ENCODE measurements at places on chromosomes 7 and 10.

- no peak for DNase-seq
Observed at GRCh38 chr7:19872094-19872493, 98.7 kb upstream of the TMEM196 start.

DNA sequence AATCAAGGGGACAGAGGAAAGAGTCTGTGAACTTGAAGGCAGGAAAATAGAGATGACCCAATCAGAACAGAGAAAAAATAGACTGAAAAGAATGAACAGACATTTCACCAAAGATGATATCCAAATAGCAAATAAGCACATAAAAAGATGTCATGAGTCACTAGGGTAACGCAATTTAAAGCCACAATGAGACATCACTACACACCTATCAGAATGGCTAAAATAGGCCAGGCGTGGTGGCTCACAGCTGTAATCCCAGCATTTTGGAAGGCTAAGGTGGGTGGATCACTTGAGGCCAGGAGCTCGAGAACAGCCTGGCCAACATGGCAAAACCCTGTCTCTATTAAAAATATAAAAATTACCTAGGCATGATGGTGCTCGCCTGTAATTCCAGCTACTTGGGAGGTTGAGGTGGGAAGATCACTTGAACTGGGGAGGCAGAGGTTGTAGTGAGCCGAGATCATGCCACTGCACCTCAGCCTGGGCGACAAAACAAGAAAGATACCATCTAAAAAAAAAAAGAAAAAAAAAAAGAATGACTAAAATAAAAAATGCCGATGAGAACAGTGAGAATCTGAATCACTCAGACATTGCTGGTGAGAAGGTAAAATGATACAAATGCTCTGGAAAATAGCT lies 100.9 kb downstream of the LHPP start:
- no peak for DNase-seq

DNA sequence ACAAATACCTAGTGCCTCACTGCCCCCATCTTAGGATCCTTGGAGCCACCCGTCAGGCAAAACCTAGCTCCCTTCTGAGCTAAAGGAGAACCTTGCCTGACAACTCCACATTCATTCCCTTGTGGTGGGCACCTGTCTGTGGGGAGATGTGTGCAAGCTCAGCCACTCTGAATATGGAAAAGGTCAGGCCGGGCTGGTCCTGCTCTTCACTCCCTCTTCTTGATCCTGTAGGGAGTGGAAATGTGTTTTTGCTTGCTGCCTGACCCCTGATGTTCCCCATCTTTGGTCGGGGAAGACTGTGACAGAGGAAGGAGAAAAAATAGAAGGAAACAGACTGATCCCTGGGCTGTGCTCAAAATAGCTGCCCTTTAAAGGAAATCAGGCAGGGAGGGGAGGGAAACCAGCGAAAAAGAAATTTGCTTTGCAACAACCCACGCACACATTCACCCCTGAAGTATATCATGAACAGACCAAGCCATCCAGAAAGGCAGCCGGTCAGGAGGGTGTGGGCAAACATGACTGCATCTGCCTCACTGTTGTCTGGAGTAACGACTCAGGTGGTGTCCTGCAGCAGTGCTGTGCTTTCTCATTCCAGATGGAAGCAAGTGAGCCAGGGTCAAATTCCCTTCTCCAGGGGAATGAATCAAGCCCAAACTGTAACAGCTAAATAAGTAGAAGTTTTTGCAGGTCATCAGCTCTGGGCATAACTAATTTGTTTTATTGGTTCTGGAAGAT lies 74.0 kb downstream of the SCRN1 start:
- no peak for DNase-seq

DNA sequence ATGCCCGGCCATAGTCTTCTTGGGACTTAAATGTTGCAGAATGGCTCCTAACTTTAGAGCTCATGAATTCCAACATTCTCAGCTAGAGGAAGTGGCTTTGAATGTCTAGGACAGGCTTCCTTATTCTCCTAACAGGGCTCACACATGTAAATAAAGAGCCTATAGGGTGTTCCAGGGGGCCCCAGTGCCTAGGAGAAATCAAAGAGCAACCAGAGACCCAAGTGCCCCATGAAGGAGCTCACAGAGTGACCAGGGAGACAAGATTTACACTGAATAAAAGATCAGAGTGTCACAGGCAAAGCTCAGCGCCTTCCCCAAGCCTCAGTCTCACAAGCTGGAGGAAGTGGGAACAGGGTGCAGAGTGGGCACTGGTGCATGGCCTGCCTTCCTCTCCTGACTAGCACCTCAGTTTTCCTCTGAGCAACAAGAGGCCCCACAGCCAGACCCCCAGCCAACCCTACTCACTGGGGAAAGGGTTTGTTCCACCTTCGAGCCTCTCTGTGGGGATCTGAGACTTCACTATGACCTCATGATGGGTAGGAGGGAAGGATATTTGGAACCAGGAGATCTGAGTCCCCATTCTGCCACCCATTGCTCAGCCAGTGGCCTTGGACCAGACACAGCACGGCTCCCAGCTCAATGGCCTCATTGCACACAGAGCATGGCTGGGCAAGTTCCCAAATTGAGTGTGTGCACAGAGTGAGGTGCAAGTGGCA lies 16.0 kb downstream of the TMEM273 start:
- DNase-seq = no peak

GRCh38 chr10:100046021-100046486 lies 35.6 kb downstream of the CPN1 start:
- DNase-seq = peak; percentile 31

- no peak for DNase-seq
Observed at GRCh38 chr10:103493362-103493915, at the start of gene NEURL1. TSS of gene NEURL1 (plus strand) at chr10:103493705. CDS start at chr10:103494388, 683 bp downstream.

- DNase-seq = peak; percentile 47
Observed at GRCh38 chr10:91034494-91035159, 113.7 kb upstream of the ANKRD1 start.

- DNase-seq = no peak
Observed at GRCh38 chr7:11450281-11450680, 381.7 kb downstream of the THSD7A start.

DNA sequence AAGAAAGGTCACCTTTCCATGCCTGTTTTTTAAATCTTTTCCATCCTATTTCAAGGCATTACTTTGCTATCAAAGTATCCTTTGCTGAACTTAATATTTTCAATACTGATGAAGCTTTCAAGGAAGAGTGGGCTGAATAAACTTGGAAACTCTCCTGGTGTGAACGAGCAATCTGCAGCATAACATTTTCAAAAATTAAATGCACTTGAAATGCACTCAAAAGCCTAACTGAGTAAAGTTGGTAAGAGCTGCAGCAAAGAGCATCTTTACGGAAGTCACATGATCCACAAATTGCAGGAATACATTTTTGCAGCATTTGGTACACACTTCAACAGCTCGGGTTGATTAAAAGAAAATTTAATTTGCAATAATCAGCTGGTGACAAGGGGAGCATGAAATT lies 367.3 kb downstream of the PHTF2 start:
- DNase-seq = no peak

DNA sequence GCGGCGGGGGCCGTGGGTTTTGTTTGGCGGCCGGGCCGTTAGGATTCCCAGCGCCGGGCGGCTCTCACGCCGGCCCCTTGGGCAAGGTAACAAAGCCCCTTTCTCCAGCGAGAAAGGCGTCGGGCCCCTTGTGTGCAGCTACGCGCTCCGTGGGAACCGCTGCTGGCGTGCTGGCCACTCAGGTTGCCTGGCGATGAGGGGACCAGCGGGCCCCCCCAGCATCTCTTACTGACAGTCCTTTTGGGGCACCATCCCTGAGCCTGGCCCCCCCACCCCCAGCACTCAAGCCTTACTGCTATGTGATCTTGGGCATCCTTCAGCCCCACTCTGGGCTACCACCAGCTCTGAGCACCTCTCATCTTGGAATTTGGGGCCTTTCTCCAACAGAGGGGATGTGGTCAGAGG lies 1.8 kb downstream of the LFNG start:
- DNase-seq = no peak

- no peak for DNase-seq
Observed at GRCh38 chr10:112979927-112980326, 29.9 kb downstream of the TCF7L2 start.

Measured in NCI-H2107 (cell line).